ENCODE measurements at places on chromosomes 12 and 14.
A peak's percentile ranks its signal among the peaks of the same experiment; 100 is the strongest.

DNA sequence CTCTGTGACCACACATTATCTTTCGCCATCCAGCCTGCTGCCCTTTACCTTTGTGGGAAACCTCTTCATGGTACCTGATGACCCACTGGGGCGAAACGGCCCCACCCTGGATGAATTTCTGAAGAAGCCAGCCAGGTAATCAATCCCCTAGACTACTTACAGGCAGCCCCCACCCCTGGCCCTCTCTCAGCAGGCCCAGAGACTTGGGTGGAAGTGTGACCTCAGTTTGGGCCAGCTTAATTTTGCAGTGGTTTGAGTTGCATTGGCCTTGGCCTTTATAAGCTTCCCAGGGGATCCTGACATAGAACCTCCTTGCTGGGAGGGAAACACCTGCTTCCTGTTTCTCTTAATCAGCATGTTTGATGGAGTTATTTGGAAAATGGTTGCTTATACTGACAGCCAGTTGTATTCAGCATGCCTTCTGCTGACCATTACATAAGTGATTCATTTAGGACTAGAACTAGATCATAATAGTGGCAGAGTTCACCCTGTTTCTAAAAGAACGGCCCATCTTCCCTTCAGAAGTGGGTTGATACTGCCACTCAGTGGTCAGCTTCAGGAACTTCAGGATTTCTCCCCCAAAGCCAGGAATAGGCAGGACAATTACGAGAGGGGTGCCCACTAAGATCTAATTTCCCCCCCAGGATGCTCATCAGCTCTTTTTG is 6.1 kb downstream of the SDR39U1 start:
- DNase-seq: no peak

GRCh38 chr14:50603565-50603964 is 43.6 kb downstream of the ATL1 start:
- DNase-seq: no peak

- no peak for DNase-seq
Measured at GRCh38 chr12:109873653-109874052, 6.7 kb downstream of the GLTP start.

- DNase-seq: no peak
Measured at GRCh38 chr12:1830981-1831963, 10.9 kb downstream of the LRTM2 start.

DNA sequence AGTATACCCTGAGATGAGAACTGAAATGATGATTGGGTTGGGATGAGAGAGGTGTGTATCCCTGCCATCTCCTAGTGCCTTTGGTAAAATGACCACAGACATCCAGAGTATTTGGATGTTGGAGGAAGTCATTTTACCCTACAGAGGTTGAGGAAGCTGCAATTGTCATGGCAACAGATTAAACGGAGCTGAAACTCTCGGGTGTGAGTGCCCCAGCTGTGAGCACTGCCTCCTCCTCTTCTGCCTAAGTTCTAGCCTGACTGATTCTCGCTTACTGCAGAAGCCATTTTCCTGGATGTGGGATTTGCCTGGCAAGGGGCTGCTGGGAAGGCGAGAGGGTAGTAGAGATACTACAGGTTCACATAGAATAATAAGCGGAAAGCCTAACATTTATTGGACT is 10.3 kb upstream of the PPP4R4 start:
- no peak for DNase-seq

GRCh38 chr14:20468764-20469241 is 403 bp upstream of the PNP start:
- no peak for DNase-seq

GRCh38 chr12:28606967-28607557 is 416.8 kb downstream of the CCDC91 start:
- DNase-seq: no peak

DNA sequence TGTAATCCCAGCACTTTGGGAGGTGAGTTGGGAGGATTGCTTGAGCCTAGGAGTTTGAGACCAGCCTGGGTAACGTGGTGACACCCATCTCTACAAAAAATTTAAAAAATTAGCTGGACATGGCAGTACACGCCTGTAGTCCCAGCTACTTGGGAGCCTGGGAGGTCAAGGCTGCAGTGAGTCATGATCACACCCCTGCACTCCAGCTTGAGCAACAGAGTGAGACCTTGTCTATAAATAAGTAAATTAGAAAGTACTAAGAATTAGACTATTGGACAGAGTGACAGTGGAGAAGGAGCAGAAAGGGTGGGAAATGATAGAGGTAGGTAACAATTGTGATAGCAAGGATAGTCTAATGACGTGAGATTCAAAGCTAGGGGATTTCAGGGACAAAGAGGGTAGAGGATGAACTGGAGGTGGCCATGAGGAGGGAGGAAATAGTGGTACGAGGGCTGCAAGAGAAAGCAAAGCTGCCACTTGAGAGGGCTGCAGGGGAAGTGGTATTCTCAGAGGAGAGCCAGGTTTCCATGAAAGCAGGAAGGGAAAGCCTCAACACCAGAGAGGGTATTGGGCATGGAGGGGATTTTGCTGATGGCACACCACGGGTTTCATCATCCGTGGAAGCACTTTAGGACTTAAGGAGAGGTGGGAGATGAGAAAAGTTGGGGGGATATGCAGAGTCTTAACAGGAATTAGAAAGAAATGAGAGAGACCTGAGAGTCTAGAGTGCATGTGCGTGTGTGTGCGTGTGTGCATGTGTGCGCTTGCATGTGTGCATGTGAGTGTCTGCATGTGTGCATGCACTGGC is 85.6 kb downstream of the SYNE2 start:
- peak; percentile 30 for DNase-seq

- no peak for DNase-seq
Measured at GRCh38 chr14:90239139-90239538, 17.2 kb upstream of the PSMC1 start.

- DNase-seq: no peak
Measured at GRCh38 chr12:126668961-126669360, 1598.0 kb upstream of the TMEM132C start.

DNA sequence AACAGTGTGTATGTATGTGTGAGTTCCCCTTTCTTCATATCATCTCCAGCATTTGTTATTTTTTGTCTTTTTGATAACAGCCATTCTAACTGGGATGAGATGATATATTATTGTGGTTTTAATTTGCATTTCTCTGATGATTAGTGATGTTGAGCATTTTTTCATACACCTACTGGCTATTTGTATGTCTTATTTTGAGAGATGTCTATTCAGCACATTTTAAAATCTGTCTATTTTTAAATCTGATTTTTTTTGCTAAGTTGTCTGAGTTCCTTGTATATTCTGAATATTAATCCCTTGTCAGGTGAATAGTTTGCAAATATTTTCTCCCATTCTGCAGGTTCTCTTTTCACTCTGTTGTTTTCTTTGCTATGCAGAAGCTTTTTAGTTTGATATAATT is 469.1 kb downstream of the FUT8 start:
- DNase-seq: no peak

DNA sequence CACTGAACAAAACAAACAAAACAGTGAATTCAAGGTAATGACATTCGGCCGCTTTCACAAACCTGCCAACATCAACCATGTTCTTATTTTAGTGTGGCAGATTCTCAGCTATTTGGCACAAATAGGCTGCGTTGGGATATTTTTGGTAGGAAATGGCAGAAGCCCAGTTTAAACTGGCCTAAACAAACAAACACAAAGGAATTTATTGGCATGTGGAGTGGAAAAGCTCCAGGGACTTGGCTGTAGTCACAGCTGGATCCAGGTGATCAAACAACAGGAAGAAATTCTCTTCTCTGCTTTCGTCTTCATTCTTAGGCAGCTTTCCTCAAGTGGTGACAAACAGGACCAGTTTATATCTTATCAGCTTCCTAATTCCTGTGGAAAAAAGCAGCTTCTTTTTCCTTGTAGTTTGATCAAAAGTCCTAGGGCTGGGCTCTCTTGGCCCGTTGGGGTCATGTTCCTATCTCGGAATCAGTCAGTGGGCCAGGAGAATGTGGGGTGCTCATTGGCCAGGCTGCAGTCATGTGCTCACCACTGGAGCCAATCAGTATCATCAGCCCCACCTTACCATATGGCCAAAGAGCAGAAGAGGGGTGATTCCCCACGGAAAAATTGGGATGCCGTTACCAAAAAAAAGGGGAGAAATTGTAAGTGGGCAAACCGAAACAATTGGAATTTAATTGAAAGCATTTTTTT is 22.6 kb downstream of the C12orf75 start:
- DNase-seq: no peak

DNA sequence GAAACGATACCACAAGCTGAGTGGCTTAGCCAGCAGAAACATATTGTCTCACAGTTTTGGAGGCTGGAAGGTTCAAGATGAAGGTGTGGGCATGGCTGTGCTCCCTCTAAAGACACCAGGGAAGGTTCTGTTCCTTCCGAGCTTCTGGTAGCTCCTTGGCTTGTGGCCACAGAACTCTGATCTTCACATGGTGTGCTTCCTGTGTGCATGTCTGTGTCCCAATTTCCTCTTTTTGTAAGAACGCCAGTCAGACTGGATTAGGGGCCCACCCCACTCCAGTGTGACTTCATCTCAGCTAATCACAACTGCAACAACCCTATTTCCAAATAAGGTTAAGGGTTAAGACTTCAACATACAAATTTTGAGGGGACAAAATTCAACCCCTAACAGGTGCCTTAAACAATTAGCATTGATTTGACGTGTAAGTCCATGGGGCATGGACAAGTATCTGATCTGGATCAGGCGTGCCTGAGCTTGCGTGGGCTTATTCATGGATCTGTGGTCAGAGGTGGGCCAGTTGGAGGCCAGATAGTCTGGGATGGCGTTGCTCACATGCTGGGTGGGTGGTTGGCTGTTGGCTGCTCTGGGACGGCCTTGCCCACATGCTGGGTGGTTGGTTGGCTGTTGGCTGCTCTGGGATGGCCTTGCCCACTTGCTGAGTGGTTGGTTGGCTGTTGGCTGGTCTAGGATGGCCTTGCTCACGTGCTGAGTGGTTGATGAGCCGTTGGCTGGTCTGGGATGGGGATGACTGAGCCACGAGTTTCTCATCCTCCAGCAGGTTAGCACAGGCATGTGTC is 88.5 kb downstream of the LGMN start:
- no peak for DNase-seq

GRCh38 chr12:47903151-47903611 is 1.6 kb downstream of the VDR start:
- no peak for DNase-seq

GRCh38 chr12:120367924-120368788 is 808 bp downstream of the MSI1 start:
- DNase-seq: no peak

- DNase-seq: no peak
Measured at GRCh38 chr12:124120739-124121138, 147.7 kb downstream of the ZNF664 start.

- no peak for DNase-seq
Measured at GRCh38 chr12:103373088-103373523, 122.7 kb downstream of the C12orf42 start.

- DNase-seq: no peak
Measured at GRCh38 chr14:102606296-102606695, 13.8 kb downstream of the RCOR1 start.

GRCh38 chr14:86311151-86311550 is 781.2 kb downstream of the FLRT2 start:
- no peak for DNase-seq

DNA sequence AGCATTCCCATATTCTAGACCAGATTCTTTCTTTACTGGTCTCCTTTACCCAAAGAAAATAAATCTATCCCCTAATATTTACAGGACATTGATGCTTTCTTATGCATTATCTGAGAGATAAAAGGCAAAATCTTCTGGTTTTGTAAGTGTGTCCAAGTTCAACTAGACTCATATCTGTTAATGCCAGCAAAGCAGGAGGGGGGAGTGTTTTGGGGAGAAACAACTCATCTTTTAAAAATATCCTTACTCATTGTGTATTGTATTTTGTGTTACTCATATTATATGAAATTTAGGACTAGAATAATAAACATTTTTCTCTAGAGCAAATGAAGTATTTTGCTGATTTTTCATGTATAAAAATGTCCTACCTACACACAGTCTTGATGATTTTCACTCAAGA is 54.8 kb downstream of the SAMD4A start:
- DNase-seq: no peak

- DNase-seq: no peak
Measured at GRCh38 chr12:65188179-65188701, 18.9 kb downstream of the LEMD3 start.

DNA sequence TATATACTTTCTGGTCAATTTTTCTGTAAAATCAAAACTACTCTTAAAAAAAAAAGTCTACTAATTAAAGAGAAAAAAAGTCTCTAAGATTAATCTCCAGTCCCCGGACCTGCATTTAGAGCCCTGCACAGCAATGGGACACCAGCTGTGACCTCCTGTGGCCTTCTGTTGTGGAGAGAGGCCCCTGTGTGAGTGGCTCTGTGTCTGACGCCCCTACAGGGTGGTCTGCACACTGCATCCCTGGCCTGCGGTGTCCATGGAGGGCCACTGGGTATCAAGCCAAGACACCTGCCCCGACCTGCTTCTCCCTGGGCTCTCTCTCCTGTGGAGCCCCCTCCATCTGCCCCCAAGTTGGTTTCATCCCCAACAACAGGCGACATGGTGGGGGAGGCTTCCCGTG is 248.0 kb upstream of the DIO3 start:
- DNase-seq: no peak

DNA sequence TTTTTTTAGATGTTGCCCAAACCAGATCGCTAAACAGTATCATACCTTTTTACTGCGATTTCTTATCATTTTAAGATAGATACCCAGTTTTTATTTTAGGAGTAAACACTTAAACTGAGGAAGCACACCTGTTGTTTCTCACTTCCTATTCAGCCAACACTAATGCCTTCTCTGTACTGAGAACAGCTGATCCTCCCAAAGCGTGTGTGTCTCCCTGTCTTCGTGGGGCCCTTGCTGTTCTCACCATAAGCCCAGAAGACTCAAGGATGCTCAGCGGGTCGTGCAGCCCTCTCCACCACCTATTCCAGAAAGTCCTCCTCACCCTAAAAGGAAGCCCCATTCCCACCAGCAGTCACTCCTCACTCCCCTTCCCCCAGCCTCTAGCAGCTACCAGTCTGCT is 14.8 kb downstream of the PPP2R5C start:
- no peak for DNase-seq

GRCh38 chr14:76941946-76942805 is 86.3 kb downstream of the IRF2BPL start:
- no peak for DNase-seq

DNA sequence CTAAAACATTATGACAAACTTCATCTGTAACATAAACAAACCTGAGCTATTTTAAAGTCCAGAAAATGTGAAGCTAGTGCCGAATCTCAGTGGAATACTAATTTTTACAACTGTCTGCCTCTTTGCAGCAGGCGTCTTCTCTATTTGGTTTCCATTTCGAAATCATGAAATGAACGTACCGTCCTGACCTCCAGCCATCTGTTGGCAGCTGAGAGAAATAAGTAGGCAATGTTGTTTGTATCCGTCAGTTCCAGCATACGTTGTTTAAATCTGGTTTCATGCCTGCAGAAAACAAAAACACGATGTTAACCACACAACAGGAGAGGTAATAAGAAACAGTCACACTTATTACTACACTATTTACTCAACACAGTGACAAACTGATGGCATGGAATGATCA is 54.3 kb upstream of the KCNJ8 start:
- no peak for DNase-seq

GRCh38 chr14:53861781-53862180 is 94.8 kb downstream of the BMP4 start:
- DNase-seq: no peak

Data from NK-92 treated with Interleukin-12 subunit alpha and Interleukin-12 subunit beta, amount 100 ng/mL, for 24 hours (cell line).